ENCODE measurements at places on chromosomes 7 and 10. TPM values are rescaled to one million over a fixed set of nuclear protein-coding genes. Genes with fewer than 3 reads are reported as not detected.

DNA sequence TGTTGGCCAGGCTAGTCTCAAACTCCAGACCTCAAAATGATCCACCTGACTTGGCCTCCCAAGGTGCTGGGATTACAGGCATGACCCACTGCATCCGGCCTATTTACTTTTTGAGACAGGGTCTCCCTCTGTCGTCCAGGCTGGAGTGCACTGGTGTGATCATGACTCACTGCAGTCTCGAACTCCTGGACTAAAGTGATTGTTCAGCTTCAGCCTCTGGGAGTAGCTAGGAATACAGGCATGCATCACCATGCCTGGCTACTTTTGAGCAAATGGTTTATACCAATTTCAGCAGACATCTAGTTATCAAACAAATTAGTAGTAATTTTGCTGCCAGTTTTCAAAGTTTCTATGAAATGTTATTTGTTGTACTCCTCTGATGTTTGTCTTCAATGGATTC lies 2.2 kb upstream of the WAC start:
- no peak for DNase-seq

Gene METTL2B
- total RNA-seq, result 13.9 TPM

DNA sequence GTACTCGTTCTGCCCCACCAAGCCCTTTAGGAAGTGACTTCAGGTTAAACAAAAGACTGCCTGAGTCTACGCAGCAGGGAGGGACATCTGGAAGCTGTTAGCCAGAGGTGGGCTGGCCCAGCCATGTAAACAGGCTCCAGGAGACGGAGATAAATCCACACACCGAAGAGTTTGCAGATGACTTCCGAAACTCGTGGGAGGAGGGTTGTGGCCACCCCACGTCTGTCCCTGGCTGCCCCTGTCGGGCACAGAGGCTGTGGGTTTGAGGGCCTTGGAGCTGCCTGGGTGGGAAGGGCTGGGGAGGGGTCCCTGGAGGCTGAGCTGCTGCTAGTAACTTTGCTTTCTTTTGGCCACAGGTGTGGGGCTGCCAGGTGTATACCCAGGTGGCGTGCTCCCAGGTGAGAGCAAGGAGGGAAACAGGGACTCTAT lies 15.6 kb downstream of the ELN start:
- DNase-seq, result no peak

GRCh38 chr10:47031211-47031900 lies 120.1 kb downstream of the PTPN20 start:
- DNase-seq, result peak; percentile 27

DNA sequence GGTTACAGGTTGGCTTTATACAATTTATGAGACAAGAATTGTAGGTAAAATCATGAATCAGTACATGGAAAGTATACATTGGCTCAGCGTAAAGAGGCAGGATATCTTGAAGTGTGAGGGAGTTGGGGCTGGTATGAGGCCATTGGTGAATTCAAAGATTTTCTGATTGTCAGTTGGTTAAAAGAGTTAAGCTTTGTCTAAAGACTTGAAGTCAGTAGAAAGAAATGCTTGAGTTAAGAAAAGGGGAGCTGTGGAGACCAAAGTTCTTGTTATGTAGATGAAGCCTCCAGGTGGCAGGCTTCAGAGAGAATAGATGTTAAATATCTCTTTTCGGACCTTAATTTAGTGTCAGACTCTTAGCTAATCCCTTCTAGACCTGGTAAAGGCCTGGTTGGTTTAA lies 341.0 kb downstream of the GALNT17 start:
- DNase-seq, result no peak

GRCh38 chr10:83541046-83541445 lies 598.3 kb upstream of the GHITM start:
- DNase-seq, result no peak

Gene MYO1G
- total RNA-seq, result 1.0 TPM

GRCh38 chr7:34842782-34843181 lies 184.8 kb downstream of the NPSR1 start:
- no peak for DNase-seq

DNA sequence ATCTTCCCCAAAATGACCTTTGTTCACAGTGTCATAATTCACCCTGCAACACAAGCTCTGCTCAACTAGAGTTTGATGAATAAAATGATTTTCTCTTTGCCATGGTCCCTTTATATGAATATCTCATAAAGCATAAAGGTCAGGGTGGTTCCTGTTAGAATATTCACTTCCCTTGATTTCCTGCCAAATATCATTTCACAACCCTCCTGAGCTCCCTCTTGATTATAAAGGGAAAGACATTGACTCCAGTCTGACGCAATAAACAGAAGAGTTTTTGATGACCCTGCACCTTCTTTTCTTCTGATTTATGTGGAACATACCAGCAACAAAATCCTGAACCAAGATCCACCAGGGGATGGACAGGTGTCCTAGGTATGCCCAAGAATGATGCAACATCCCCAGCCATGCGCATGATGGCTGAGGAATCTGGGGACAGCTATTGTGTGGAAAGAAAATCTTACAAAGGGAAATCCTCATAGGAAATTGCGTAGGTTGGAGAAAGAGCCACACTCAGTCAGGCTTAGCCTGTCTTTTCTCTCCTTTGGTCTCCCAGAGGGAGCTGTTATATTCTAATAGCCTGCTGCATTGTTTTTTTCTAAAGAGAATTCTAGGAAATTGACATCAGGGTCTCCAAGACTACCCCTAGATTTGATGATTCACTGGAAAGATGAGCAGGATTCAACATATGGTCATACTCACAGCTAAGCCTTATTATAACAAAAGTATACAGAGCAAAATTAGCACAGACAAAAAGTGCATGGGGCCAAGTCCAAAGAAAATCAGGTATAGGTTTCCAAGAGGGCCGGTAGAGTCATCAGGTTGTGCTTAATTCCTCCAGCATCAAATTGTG lies 18.8 kb downstream of the IFIT3 start:
- DNase-seq, result no peak

GRCh38 chr7:22481726-22482125 lies 18.3 kb downstream of the STEAP1B start:
- DNase-seq, result no peak

Gene SRGN
- 29.1 TPM for total RNA-seq

DNA sequence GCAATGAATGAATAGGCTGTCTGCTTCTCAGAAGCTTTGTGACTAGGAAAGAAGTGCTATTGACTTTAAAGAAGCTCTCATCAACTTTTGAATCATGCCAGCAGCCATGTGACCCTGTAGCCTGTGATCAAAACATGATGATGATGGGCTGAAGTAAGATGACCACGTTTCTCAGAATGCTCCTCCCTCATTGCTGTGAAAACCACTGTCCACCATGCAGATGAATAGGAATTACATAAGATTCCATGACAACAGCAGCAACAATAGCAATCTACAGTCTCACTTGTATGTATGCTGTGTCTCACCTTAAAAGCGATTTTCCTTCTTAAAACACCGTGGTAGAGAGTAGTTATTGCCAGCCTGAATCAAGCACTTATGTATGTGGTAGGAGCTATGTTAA lies 228.4 kb downstream of the TRIL start:
- no peak for DNase-seq

- DNase-seq, result no peak
These were observed 11.6 kb downstream of the LBX1 start for GRCh38 chr10:101217450-101218281.

Gene FGL2
- 6.1 TPM for total RNA-seq

Gene ODAD2
- total RNA-seq, result 0.28 TPM

GRCh38 chr10:118076705-118077104 lies 30.0 kb upstream of the RAB11FIP2 start:
- no peak for DNase-seq

DNA sequence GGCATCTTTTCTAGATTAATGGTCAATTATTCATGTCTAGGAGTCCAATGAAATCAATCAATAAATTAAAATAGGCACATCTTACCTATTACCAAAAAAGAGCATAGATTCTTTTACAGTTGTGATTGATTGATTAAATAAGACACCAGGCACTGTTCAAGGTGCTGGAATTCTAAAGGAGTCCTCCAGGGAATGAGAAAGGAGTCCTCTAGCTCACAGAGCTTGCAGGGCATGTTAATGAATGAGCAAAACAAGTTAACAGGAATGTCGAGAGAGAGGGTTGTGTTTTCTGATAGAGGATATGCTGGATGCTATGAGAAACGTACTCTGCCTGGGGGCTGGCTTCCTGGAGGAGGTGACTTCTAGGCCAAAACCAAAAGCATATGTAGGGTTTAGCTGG lies 191.4 kb downstream of the BMPER start:
- DNase-seq, result no peak

DNA sequence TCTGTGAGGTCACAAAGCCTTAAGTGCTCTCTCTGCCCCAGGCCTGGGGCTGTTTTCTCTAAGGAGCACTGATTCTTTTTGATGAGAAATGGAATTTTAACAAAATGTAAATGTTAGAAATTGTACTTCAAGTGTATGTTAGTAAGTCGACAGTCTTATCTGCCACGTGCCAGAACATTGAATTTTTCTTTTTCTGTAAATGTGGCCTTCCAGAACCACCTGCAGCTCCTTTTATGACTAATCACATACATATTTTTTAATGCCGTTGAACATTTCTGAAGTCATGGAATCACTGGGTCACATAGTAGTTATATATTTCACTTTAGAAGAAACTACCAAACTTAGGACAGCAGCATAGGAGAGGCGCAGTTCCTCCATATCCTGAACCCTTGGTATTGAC lies 38.0 kb downstream of the UBE3C start:
- no peak for DNase-seq

Gene PON3
- 256 TPM for total RNA-seq

Gene IL15RA
- 8.4 TPM for total RNA-seq

Gene PIP
- not detected for total RNA-seq

DNA sequence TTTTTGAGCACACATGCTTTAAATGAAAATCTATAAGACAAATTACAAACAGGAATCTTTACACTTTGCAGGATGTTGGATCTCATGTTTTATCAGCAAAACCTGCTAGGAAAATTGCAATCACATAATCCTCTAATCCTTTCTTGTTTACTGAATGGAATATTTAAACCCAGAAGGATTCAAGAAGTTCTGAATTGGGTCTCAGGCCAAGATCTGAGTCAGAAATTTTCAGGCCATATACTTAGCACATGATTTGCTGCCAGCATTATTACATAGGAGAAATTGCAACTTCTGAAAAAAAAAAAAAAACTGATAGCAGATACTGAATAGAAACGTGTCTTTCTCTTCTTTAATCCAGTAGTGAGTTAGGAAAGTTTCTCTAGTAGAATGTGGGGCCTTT lies 1005.3 kb upstream of the POT1 start:
- DNase-seq, result no peak

DNA sequence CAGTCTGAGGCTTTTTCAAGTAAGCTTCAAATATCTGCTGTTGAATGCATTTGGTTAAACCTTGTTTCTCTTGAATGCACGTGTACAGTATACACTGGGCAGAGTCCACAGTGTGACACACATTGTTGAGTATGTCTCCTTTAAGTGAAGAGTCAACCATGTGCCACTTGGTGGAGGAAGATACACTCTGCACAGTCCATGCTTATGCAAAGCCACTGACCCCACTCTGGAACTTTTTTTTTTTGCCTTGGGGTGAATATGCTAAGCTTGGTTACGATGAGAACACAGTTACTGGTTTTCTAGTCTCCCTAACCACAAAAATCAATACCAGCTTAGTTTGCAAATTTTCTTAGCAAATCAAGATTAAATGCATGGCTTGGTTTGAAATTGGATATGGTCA lies 186.8 kb upstream of the VIPR2 start:
- DNase-seq, result no peak

Gene PNLIP
- 3.1 TPM for total RNA-seq

Gene TMEM209
- 7.5 TPM for total RNA-seq

Gene LUC7L2
- total RNA-seq, result 48.3 TPM

Gene PNLIPRP3
- not detected for total RNA-seq

DNA sequence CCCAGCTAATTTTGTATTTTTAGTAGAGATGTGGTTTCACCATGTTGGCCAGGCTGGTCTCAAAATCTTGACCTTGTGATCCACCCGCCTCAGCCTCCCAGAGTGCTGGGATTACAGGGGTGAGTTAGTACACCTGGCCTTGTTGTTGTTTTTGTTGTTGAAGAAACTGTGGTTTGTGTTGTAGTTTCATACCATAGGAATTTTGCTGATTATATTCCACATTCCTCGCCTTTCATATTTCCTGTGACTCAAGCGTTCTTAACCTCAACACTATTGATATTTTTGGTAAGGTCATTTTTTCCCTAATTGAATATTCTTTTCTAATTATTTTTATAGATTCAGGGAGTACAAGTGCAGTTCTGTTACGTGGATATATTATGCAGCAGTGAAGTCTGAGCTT lies 16.7 kb downstream of the LIPF start:
- no peak for DNase-seq

DNA sequence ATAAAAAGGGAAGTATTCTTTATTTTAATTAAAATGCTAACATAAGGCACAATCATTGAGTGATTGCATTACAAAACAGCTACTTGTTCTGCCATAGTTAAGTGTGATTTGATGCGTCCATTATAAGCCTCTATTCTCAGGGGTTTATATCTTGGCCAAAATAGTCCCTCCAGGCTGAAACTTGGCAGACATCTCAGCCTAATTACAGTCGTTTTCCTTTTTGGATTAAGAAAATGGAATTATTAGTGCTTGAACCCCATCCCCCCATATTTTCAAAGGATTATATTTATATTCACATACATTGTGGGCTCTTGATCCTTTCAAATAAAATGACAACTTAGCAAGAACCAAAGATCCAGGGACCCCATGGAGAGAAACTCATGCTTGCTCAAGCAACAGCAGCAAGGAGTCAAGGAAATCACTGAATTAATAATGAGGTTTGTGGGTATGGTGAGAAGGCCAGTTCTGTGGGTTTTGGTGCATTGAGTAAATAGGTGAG lies 66.7 kb upstream of the NEUROD6 start:
- no peak for DNase-seq

DNA sequence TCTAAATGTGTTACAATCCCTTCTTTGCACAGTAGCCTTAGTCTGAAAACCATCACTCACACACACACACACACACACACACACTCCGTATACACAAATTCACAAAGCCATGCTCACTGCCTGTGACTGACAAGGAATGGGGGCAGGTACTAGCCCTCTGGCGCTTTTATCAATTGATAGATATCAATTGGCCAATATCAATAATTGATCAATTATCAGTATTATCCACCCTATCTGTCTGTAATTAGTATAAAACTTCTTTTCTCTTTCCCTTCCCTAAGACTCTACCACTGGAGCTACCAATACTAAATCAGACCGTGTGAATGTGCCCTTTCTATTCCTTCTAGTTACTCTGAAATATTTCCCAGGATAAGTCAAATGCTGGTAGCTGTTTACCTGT lies 2.1 kb downstream of the DENND11 start:
- no peak for DNase-seq

DNA sequence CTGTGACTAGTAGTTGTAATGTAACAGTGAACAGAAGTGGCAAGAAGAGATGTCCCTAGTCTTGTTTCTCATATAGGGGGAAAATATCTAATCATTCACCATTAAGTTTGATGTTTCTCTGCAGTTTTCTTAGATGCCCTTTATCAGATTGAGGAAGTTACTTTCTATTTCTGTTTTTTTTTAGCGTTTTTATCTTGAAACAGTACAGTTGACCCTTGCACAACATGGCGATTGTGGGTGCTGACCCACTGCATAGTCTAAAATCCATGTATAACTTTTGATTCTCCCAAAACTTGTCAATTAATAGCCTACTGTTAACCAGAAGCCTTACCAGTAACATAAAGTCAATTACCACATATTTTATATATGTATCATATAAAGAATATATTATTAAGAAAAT lies 192.0 kb downstream of the ADK start:
- DNase-seq, result no peak

Gene GRM3
- total RNA-seq, result not detected

Measured in left lobe of liver (tissue), 2 donors.